Dermis microvascular lymphatic vessel endothelial cell (primary cell): ENCODE measurements at places on chromosomes 1 and 21. TPM values are rescaled to one million over a fixed set of nuclear protein-coding genes. Genes with fewer than 3 reads are reported as not detected.

DNA sequence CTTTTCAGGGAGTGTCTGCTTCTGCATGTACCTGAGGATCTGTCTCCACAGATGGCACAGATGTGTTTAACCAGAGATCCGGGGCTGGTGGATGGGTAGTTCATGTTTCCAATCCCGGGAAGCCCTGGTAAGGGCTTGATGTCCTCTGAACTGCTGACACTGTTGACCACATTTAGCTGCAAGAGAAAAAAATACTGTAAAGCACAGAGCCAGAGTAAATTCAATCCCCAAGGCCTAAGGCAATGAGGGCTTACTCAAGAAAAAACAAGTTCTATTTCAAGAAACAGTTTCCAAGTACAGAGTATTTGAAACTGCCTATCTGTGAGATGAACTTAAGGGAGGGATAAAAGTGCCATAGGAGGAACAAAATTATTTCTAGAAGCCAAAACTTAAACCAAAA, 25.1 kb downstream of the RXRG start:
- DNase-seq, result no peak

DNA sequence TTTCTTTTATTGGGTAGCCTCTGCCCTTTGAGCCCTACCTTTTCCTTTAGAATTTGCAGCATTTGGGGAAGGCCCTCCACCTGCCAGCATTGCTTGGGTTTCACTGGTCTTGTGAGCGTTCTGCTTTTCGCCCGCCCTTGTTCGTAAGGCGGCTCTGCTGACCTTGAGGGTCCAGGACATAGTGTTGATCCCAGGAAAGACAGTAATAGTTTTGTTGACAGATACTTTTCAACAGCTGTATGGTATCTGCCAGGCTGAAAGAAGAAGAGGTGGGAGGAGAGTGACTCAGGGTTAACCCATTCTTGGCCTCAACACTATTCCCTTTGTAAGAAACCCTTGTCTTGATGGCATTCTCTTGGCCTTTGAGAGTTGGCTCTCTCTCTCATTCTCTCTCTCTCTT, 113.4 kb upstream of the SPAG17 start:
- no peak for DNase-seq

The KRTAP10-7 gene
- total RNA-seq, result not detected in 2 replicates

DNA sequence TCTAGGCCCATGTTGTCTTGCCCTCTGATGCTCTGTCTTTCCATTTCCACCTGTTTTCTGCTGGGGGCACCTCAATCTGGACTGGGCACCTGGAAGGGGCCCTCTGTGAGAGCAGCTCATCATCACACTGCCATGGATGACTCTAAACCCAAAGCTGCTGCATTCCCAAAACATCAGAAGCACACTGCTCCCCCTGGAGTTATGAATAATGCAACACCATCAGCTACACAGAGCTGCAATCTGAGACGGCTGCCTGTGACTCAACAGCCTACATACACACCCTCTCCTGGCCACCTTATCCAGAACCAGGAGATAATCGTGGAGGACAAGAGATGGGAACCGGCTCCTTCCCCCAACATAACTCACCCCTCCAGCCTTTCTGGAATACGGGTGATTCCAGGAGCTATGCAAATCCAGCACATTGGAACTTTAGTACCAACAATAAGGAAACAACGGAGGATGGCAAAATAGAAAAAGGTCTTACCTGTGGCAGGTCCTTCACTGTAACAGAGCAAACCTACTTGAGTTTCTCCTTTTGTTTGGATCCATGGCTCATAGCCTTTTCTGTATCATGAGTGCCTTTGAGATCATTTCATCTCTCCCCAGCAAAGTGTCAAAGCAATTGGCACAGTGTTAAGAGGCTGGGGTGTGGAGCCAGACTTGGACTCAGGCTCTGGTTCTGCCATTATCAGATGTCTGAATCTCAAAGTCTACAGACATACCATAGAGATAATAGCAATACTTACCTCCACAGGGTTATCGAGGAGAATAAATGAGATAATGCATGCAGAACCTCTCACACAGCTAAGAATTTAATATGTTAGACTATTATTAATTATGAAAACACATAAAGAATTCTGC, 29.3 kb downstream of the AK2 start:
- peak; percentile 89 for DNase-seq

DNA sequence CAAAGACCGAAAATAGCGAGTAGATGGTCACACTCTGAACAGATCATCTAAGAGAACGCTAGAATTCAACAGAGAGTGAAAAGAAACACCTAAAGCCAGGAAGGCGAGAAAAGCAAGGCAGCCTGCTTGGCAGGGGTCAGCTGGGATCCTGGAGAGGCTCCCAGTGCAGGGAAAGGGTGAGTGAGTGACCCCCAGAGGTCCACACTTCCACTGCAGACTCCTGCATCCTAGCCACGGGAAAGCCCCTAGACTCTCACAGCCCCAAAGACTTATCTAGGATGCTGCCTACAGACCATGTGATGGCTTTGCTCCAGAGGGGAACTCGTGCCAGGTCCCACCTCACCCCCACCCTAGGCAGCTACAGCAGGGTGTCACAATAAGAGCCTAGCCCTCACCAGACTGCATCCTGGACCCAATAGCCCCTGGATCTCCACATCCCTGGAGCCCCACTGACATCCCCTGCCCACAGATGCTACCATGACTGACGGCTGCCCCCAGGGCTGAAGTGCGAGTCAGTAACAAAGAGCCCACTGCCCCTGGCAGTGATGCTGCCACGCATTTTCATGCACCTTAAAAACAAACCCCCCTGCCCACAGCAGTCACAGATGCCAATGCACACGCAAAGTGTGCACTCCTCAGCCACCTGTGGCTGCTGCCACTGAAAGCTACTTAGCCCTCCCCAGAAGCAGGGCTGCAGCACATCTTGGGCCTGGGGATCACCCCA, 62.2 kb downstream of the PSMG1 start:
- no peak for DNase-seq

The MYOG gene
- total RNA-seq, result not detected in 2 replicates

The LHX4 gene
- total RNA-seq, result not detected in 2 replicates

DNA sequence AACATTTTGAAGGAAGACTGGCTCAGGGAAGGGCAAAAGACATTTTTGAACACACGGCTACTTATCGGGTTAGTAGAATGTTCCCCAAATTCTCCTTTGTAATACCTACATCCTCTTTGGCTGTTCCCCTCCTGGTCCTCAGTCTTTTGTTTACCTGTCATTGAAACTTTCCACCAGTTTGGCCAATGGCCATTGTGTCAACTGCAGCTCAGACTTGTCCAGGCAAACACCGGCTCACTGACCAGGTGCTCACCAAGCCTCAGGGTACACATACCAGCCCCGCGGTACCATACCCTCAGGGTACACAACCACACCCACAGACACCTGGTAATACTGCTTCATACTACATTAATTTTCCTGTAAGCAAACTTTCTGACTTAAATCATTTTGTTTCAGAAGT, 84.8 kb upstream of the ZNF648 start:
- no peak for DNase-seq

- DNase-seq, result no peak
Observed at GRCh38 chr1:230778916-230779590, 31.9 kb downstream of the CAPN9 start.

The TINAGL1 gene
- total RNA-seq, result 273 and 289 TPM in 2 replicates

The DVL1 gene
- total RNA-seq, result 32.6 and 37.2 TPM in 2 replicates
